Fibroblast of skin of abdomen (primary cell): ENCODE measurements at places on chromosomes 2 and 18.

- peak; percentile 28 for DNase-seq
Measured at GRCh38 chr2:196277002-196277401, 105.6 kb upstream of the STK17B start.

- peak; percentile 53 for DNase-seq
Measured at GRCh38 chr18:76619621-76620315, 124.7 kb upstream of the ZNF516 start.

GRCh38 chr2:158712791-158713522 is 82.2 kb upstream of the DAPL1 start:
- DNase-seq = no peak

- DNase-seq = no peak
Measured at GRCh38 chr2:138430181-138430580, 71.4 kb upstream of the SPOPL start.

- DNase-seq = no peak
Measured at GRCh38 chr2:1837458-1837857, 93.1 kb upstream of the PXDN start.

GRCh38 chr18:58466636-58467205 is 162.2 kb downstream of the ALPK2 start:
- DNase-seq = no peak

DNA sequence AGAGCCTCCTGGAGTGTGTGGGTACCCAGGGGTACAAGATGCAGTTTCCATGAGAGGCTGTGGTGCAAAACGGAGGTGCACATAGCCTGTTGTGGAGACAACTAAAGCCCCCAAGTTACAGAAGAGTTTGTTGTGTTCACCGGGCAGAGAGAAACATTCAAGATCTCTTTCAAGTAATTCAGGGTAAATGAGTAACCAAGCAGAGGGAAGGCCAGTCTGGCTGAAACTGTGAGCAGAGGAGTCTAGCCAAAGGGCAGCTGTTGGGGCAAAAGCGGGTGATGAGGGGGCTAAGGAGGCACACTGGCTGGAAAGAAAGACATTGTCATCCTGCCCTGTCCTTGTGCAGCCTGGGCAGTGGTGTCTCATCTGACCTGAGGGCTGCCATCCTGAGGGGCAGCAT is 52.0 kb downstream of the CXCR4 start:
- DNase-seq = no peak

GRCh38 chr2:63218800-63219526 is 168.3 kb downstream of the OTX1 start:
- DNase-seq = no peak

DNA sequence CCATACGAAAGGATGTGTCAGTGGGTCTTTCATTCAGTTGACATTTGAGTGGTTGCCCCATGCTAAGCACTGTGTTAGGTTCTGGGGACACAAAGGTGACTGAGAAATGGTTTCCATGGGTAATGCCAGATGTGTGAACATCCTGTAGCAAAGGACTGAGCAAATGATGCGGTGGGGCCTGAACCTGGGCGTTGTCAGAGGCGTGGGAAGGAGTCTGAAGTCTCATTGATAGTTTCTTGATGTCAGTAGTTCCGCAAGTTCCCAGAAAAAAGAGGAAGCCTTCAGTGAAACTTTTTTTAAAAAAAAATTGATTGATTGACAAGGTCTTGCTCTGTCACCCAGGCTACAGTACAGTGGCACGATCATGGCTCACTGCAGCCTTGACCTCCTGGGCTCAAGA is 56.9 kb downstream of the LIMS1 start:
- DNase-seq = no peak

DNA sequence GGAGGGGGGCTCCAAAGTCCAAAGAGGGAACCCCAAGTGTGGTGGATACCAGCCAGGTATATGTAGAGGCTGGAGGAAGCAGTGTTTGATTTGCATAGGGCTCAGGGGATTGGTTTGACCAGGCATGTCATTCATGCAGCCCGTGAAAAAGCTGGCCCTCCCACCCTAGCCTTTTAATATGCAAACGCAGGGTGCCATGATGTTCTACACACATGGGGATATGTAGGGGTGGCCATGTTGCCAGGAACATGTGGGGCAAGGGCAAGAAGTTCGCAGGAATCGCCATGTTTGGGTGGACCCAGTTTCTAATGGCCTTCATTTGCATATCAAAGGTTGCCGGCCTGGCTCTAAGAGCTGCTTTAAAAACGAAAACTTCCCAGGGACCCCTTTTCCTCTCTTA is 33.6 kb downstream of the B3GNT7 start:
- no peak for DNase-seq
